ENCODE measurements at places on chromosomes 1 and 21.

- no peak for DNase-seq
Observed at GRCh38 chr1:188128761-188129160, 1300.0 kb downstream of the PLA2G4A start.

GRCh38 chr1:109821831-109822745 lies 58.4 kb upstream of the EPS8L3 start:
- DNase-seq, result no peak

DNA sequence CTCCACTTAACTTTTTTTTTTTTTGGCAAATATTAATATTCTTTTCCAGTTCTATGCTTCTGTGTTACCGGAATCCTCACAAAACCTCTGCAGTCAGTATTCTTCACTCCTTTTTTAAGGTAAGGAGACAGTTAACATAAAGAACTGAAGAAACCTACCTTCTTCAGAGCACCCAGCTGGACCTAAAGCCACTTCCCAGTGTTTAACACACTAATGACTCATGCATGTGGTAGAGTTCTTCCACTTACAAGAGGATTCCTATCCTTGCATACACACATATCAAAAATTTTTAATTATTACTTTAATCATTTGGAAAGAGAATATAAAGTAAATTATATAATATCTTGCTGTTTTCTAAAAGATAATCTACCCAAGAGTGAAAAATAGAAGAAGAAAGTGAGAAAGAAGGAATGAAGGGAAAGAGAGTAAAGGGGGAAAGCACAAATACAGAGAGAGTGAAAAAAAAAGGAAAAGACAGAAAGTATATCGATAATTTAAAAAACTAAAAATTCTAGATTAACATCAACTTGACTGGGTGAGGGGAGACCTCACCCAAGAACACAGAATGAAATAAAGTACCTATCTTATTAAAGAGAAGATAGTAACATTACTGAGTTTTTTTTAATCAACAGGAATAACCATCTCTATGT lies 54.9 kb downstream of the ENAH start:
- no peak for DNase-seq

GRCh38 chr1:15282038-15282437 lies 35.0 kb downstream of the FHAD1 start:
- no peak for DNase-seq

GRCh38 chr1:228082918-228083870 lies 686 bp downstream of the ARF1 start:
- DNase-seq, result no peak

DNA sequence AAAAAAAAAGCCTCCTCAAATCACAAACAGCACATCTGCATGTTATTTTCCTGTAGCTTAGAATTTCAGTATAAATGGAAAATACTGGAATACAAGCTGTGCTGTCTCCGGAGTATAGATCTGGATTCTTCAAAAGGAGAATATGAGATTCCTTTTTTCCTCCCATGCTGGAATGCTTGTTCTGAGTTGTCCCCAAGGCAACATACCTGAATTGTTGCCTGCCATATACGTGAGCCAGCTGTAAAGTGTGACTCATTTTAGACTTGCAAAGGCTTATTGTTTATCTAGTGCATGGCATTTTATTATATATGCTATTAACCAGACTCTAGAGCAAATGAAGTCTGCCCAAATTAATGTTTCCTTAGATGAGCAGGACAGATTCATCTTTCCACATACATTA lies 95.0 kb upstream of the C1orf105 start:
- DNase-seq, result no peak

DNA sequence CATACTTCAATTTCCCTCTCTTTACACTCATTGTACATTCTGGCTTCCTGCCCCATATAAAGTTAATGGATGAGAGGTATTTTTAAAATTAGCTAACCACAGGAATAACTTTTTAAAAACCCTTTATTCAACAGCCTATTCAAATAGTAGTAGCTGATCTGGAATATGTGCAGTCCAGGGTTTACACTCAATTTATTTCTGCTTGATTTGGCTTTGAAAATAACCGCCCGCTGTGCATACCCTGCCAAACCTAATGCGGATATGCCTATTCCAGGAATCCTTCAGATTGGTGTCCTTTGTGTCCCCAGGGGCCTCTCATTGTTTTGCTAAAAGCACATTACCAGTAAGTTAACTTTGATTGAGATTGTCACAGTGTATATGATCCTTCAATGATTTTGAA lies 1686.2 kb downstream of the PLA2G4A start:
- DNase-seq, result no peak

DNA sequence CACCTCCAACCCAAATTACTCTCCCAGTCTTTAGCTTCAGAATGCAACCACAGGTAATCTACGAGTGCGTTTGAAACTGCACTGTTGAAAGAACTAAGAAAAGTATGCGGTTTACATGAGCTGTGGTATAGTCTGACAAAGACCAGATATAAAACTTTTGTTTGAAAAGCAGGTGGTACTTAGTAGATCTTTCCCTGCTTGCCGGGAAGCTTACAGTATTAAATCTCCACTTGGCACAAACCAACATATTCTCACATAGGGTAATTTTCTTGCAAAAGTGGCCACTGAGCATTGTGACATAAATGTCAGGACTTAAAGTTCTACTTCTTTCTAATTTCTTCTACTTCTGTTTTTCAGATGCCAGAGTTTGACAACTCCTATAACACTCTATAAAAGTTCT lies 8.4 kb downstream of the RGS2 start:
- no peak for DNase-seq

DNA sequence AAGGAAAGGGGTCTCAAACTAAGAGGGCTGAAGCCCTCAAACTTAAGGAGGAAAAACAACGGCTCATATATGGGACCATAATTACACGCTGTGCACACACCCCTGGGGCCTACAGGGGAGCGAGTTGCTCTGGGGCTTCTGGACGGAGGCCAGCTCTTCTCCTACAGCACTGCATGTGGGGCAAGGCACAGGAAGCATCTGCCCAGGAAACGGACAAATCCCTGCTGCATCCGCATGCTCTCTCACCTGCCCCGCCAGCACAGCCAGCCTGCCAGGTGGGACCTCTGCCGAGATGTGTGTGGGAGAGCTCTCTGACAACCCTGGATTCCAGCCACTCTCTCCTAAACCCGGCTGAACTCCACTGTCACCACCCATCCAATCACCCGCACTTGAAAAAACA lies 54.1 kb downstream of the MRPL37 start:
- DNase-seq, result no peak

DNA sequence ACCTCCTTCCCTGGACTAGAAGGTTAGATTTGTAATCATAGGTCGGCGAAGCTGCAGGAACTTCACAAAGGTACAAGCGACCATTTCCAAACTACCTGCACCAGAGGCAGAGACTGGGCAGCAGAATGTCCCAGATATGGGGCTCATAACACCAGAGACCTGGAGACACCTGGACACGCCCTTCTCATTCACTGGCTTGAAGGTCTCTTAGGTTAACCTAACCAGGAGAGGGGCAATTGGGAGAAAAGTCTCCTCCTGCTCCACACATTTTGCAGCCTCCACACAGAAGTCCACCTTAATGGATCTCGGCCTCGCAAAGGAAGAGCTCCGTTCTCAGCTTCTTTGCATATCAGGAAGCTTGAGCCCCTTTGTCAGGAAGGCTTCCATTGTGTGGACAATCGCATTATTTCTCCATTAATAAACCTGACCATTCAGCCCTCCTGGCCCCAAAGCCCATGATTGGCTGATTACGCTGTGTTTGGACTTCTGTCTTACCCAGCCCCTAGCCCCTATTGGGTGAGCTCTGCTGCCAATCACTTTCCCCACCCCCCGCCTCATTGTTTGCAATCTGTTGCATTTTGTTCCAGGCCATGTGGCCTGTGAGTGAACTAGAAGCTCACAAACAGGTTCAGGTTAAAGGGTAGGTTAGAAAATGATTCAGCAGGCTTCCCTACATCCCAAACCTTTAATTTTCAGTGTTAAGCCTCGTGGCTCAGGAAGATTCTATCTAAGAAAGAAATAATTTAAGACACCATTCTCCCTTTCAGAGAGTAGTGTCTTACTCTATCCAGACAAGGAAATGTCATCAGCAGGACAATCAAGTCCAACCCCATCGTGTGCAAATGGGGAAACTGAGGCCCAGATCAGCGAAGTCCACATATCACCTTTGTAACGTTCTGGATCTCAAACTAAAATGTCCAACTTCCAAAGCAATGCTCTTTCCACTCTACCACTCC lies 2.8 kb downstream of the MYCL start:
- no peak for DNase-seq

GRCh38 chr1:52904208-52904926 lies 17.2 kb downstream of the ECHDC2 start:
- DNase-seq, result no peak

- no peak for DNase-seq
Observed at GRCh38 chr21:25887646-25888306, 153.0 kb downstream of the GABPA start.

DNA sequence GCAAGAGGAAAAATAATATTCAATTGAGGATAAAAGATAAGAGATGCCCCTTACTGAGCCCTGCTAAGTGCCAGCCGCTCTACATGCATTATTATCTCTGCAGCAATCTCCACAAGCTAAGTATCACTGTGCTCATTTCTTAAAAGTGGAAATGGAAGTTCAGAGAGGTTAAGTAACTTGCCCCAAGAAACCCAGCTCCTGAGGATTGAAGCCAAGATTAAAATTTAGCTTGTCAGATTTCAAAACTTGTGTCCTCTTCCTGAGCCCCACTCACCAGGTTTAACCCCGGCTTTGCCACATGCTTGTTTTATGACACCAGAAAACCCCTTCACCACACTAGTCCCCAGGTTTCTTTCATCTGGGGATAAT lies 11.2 kb upstream of the PAX7 start:
- no peak for DNase-seq

DNA sequence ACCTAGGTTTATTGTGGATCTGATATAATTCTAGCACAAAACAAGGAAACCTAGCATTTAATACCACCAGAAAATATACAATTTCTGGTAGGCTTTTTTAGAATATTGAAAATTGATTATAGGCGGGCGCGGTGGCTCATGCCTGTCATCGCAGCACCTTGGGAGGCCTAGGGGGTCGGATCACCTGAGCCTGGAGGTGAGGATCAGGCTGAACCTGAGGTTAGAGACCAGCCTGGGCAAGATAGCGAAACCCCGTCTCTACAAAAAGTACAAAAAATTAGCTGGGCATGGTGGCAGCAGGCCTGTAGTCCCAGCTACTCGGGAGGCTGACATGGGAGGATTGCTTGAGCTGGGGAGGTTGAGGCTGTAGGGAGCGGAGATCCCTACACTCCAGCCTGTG lies 948 bp upstream of the COP1 start:
- DNase-seq, result no peak

DNA sequence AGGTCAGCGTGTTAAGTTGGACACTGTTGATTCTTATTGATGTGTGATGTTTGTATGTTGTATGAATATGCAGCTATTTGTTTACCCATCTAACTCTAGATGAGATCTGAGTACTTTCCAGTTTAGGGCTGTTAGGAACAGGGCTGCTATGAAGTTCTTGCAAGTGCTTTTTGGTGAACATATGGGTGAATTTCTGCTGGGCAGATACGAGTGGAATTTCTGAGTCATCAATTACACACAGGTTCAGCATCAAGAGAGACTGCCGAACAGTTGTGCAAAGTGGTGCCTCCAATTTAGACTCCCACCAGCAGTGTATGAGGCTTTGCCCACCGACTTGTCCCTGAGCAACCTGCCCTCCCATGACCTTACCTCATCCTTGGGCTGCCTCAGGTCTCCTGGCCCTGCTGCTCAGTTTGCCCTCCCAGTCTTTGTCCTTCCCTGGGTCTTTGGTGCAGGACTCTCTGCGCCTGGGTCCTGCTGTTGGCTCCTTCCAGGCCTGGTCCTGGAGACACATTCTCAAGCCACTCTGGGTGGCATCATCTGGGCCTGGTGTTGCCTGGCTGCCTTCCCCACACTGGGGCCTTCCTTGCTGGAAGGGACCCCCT lies 343.6 kb downstream of the PTPRU start:
- DNase-seq, result no peak

- no peak for DNase-seq
Observed at GRCh38 chr1:67647036-67647798, 37.8 kb upstream of the GADD45A start.

DNA sequence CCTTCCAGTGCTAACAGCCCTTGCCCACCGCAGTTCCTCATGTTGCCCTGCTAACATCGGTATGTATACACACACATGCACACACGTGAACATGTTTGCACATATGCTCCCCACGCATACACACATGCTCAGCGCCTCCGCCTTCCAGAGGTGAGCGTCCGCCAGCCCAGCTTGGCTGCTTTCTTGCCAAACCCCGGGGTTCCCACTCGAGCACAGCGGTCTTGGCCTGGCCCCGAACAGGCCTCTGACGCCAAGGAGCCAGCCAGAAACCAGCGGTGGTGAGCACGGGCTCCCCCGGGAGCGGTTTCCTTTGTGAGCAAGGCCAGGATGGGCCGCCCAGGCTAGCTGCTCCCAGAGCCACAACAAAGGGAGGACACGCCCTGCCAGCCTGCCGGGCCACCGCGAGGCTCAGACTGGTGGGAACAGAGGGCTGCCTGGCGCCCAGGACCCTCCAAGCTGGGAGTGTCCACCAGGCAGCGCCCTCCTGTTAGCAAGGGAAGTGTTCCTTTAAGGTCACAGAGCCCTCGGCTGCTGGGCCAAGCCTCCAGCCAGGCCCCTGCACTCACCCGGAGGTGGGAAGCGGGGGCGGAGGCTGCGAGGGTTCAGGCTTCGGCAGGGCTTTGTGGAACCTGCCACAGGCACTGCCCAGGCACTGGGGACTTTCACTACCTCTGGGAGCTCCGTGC lies 65.4 kb downstream of the ALPL start:
- no peak for DNase-seq

DNA sequence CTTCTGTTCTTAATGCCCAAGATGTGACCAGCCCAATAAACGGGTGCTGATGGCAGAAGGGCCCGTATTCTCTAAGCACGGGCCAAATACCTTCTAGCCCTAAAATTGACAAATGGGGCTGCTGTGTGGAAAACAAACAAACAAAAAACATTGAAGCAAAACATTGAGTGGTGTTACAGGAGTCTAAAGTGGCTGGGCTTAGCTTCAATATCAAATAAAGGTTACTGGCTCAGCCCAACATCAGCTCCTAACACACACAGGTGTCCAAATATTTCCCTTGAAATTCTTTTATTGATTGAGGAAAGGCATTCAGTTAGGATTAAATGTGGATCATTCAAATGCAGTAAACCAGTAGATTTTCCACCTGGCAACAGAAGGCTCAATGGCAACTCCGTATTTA lies 13.3 kb upstream of the TTF2 start:
- no peak for DNase-seq

DNA sequence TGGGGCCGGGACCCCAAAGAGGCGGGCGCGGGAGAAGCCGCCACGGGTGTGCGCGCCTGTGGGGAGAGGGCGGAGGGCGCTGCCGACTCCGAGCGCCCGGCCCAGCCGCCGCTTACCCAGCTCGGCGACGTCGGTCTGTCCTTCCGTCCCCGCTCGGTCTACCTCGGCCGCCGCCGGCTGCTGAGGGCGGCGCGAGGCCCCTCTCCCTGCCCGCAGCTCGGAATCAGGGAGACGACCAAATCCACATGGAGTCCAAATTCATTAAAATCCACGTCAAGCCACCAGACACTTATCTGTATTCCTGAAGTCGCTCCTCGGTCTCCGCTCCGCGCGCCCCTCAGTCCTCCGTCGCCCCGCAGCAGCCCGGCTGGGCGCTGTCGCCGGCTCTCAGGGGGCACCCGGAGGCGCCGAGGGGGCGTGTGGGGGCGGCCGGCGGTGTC lies 637 bp downstream of the PLXNA2 start:
- no peak for DNase-seq
